Epithelial cell of esophagus (primary cell): ENCODE measurements at places on chromosomes 13 and 19.

DNA sequence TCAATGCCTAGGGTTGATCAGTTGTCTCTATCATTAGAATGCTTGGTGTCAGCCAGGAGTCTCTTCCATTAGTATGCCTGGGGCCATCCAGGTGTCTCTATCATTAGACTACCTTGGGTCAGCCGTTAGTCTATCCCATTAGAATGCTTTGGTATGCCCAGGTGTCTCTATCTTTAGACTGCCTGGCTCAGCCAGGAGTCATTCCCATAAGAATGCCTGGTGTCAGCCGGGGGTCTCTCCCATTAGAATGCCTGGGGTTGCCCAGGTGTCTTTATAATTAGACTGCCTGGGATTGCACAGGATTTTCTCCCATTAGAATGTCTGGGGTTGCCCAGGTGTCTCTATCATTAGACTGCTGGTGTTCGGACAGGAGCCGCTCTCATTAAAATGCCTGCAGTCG, 1442.9 kb downstream of the UQCRFS1 start:
- no peak for DNase-seq

- DNase-seq = no peak
Observed at GRCh38 chr13:101202590-101202989, 213.7 kb downstream of the NALCN start.

- peak; percentile 21 for DNase-seq
Observed at GRCh38 chr13:33610438-33611120, 207.4 kb upstream of the RFC3 start.

DNA sequence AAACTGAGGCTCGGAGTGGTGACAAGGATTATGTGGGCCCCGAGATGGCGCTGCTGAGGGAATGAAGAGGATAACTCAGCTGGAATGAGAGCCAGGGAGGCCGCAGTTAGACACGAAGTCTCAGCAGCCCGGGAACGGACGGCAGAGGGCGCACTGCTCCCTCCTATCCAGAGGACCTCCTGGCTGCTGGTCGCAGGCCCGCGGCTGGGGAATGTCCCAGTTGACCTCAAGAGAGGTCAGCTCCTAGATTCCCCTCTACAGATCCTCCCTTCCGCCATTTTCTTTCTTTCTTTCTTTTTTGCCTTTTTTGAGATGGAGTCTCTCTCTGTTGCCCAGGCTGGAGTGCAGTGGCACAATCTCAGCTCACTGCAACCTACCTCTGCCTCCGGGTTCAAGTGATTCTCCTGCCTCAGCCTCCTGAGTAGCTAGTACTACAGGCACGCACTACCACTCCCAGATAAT, 24.1 kb upstream of the ASPDH start:
- DNase-seq = peak; percentile 22

DNA sequence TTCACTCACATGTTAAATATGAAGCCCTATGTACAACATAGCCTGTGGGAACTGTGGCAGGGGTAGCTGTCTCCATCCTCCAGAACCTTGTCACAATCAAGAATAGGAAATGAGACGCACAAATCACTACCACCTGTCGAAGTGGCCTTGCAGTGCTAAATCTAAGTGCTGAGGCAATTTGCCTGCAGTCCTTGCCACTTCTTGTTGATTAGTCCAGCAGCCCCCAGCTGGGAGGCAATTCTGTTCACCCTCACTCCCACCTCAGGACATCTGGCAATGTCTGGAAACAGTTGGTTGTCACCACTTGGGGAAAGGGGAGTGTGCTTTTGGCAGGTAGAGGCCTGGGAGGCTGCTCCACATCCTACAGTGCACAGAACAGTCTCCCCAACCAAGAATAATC, 10.7 kb downstream of the RFX2 start:
- DNase-seq = no peak

DNA sequence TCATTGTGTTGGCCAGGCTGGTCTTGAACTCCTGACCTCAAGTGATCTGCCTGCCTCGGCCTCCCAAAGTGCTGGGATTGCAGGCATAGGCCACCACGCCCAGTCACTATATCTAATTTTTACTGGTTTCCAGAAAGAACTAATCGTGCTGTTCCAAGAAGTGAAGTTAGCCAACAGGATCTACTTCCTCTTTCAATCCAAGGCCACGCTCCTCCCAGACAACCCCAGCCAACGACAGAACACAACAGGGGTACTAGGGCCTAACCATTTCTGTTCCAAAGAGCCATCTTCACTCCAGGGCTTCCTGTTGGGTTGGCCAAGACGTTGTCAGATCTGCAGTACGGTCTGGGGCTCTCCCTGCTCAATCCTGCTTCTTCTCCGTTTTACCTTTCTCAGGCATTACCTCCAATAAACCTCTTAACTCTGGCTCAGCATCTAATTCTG, 7.0 kb upstream of the LSM14A start:
- DNase-seq = no peak

DNA sequence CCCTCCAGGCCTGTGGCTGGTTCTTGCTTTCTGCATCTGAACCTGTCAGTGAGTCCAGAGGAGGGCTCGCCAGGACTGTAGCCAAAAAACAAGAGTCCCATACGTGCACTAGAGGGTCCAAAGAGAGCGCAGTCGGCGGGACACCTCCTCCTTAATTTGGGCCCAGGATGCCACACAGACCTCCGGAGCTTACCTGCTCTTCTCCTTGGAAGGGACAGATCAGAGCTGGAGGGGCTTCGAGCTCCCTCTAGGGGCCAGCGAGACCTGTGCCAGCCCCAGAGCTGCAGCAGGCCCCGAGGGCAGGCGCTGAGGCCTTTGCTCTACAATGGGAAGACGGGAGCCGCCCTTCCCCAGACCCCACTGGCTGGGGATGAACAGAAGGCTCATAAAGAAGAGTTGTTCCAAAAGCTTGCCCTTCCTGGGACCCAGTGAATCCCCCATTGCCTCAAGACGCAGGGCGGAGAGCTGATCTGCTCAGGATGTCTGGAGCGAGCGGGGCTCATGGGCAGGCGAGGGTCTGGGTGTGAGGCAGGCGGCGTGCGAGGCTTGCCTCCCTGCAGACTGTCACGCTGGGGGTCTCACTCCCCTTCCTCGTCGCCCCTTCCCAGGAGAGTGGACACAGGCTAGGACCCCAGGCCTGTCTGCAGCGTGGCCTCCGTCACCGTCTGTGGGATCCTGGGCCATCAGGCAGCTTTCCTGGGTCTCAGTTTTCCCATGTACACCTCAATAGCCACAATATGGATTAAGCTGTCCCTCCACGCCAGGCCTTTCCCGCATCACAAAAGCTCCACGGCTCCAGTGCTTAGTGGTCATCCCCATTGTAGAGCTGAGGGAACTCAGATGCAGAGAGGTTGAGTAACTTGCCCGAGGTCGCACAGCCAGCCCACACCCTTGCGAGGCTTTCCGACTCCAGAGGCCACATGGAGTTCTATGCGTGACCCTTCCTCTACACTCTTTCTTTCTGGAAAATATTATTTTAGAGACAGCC, 46.9 kb upstream of the VSTM2B start:
- no peak for DNase-seq

GRCh38 chr13:46136688-46137087, 31.9 kb upstream of the CPB2 start:
- no peak for DNase-seq

GRCh38 chr13:22090106-22090505, 419.2 kb downstream of the FGF9 start:
- DNase-seq = no peak

- DNase-seq = no peak
Observed at GRCh38 chr13:31824705-31825517, 85.6 kb downstream of the RXFP2 start.

DNA sequence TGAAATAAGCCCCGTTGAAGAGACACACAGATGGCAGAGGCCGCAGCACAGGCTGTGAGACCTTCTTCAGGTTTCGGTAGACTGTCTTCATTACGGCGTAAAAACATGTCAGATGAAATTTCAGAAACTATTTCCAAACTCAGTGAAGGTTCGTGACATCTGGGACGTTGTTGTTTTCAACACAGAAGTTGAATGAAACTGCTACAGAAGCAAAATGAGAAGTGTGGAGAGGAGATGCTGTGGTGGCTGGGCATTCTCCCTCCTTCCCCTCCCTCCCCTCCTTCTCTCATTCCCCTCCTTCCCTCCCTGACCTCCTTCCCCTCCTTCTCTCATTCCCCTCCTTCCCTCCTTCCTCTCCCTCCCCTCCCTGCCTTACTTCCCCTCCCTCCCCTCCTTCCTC, 113.6 kb downstream of the ATP11A start:
- DNase-seq = no peak

GRCh38 chr13:24087605-24088225, 72.8 kb upstream of the SPATA13 start:
- DNase-seq = no peak

GRCh38 chr13:109779074-109779473, 7.3 kb downstream of the IRS2 start:
- no peak for DNase-seq

GRCh38 chr13:112968380-112968909, 569 bp upstream of the MCF2L start:
- no peak for DNase-seq

GRCh38 chr19:47512183-47512947, 2.5 kb downstream of the NAPA start:
- peak; percentile 43 for DNase-seq

DNA sequence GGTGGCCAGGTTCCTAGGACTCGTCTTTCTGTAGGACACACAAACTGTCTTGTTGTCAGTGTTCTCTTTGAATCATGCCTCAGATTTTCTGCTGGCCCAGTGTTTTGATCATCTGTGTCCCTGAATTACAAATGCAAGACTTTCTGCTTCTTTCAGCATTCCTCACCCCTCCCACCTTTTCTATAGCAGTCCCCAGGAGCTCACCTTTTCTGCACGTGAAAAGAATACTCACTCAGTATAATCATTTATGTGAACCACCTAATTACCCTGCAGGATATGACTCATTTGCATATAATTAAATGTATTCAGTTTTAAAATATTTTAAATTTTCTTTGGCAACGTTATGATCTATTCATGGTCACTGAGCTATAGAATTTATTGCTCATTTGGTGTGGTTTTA, 389.2 kb downstream of the ITGBL1 start:
- no peak for DNase-seq

- peak; percentile 68 for DNase-seq
Observed at GRCh38 chr19:45952686-45953505, 20.8 kb downstream of the NOVA2 start.

- no peak for DNase-seq
Observed at GRCh38 chr13:36806102-36806501, 12.9 kb upstream of the RFXAP start.

DNA sequence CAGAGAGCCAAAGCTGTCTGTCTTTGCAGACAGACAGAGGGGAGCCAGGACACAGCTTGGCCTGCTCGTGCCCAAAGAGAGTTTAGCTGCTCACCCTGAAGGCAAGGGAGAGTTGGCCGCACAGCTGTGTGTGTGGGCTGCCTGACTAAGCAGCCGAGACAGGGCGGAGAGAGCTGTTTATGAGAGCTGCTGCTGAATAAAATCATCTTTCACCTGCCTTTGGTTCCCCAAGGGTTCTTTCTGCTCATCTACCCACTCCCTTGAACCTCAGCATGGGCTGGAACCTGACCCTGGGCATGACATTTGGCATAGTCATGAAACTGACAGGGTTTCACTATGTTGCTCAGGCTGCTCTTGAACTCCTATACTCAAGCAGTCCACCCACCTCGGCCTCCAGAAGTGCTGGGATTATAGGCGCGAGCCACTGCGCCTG, 98.2 kb downstream of the RBM26 start:
- DNase-seq = peak; percentile 46

GRCh38 chr13:42388326-42388725, 116.4 kb downstream of the AKAP11 start:
- no peak for DNase-seq

DNA sequence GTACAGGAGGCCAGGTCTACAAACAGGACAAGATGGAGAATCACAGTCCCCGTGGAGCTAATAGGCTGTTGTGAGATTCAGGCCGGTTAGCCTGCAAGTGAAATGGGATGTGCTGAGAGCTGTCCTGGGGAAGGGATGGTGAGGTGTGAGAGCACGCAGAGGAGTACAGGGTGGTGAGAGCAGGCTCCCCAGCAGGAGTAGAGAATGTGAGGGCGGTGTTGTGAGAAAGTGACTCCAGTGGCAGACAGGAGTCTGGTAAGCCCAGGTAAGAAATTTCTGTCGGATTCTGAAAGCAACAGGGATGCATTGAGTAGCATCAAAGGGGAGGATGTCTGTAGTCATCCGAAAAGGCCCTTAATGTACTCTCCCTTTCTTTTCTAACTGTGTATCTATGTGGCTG, 50.7 kb upstream of the GPR183 start:
- DNase-seq = no peak

DNA sequence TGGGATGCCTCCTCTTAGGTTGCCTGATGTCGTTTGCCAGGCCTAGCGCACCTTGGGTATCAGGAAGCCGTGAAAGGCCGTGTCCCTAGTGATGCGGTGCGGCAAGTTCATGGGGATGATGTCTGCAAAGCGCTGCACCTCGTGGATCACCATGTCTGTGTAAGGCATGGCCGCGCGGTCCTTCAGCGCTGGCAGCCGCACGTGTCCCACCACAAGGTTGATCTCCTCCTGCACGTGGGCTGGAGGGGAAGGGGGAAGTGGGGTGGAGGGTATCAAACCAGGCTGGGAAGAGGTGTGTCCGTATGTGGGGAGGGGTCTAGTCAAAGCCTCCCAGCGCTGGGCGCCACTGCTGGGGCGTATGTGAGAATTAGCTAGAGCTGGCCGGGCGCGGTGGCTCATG, 23.2 kb downstream of the EGLN2 start:
- DNase-seq = no peak

DNA sequence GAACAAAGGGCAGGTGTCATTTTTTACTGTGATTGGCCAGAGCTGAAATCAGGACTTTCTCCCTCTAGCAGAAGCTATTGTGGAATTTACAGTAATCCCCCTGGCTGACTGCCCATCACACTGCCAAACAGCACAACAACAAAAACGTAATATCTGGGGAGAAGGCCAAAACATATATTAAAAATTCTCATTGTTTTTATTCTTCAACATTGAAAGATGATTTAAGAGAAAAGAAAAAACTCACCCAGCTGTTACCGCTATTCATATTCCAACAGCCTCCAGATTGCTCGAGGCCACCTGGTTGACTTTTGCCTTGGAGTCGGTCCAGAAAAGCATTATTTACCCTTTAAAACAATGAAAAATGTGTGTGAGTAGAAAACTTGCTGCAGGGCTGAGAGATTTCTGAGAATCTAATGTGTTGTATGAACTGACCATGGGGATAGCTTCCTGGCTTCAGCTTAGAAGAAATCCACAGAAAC, 97.2 kb downstream of the EPSTI1 start:
- DNase-seq = peak; percentile 38

DNA sequence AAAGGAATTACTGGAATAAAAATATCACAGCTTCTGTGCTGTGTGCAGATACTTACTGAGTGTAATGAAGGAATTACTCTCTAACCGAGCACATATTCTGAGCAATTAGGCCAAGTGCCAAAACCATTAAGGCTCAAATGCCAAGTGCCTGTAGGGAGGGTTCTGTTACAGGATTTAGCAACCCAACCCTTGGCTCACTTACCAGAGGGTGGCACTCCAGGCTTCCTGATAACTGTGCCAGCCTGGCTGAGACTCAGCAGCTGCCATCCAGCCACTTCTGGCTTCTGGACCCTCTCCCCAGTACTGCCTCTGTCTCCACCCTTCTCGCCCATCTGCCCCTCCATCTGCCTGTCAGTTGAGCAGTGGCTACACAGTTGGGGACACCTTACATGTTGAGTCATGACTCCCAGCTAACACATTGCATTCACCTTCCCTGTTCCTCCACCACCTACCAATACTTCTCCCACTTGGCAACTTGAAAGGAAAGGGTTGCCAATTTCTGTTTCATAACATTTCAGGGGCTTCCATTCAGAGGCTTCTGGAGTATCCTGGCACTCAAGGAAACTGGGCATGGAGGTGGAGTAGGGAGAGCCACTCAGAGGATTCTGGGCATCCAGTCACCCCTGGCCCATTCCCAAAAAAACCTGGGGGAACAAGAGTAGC, 110.5 kb downstream of the COG6 start:
- DNase-seq = peak; percentile 66
